Stimulated activated CD8-positive, alpha-beta memory T cell treated with anti-CD3 and anti-CD28 coated beads, Interleukin-12 subunit alpha, Interleukin-12 subunit beta, amount 100 ng/mL, for 4 hours (primary cell): ENCODE measurements at places on chromosomes 16 and 17.

DNA sequence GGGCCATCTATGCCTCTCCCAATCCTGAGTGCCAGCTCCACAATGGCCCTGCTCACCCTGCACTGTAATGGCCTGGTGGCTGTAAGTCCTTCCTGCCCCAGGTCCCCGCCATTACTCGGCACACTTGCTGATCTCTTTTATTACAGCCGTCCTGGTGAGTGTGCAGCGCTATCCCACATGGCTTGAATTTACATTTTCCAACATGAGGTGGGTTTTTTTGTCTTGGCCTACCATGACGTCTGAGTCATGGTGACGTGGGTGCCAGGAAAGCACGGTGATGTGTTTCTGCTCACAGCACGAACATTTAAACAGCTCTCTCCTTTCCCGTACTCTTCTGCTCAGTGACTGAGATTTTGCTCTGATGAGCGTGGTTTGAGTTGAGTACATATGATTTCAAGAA, 55.2 kb upstream of the FOXF1 start:
- DNase-seq = no peak

GRCh38 chr16:1126044-1126443, 26.9 kb upstream of the CACNA1H start:
- DNase-seq = no peak

- DNase-seq = no peak
Measured at GRCh38 chr17:70520447-70520846, 351.1 kb downstream of the KCNJ2 start.

GRCh38 chr16:74766729-74767128, 7.9 kb downstream of the FA2H start:
- no peak for DNase-seq

DNA sequence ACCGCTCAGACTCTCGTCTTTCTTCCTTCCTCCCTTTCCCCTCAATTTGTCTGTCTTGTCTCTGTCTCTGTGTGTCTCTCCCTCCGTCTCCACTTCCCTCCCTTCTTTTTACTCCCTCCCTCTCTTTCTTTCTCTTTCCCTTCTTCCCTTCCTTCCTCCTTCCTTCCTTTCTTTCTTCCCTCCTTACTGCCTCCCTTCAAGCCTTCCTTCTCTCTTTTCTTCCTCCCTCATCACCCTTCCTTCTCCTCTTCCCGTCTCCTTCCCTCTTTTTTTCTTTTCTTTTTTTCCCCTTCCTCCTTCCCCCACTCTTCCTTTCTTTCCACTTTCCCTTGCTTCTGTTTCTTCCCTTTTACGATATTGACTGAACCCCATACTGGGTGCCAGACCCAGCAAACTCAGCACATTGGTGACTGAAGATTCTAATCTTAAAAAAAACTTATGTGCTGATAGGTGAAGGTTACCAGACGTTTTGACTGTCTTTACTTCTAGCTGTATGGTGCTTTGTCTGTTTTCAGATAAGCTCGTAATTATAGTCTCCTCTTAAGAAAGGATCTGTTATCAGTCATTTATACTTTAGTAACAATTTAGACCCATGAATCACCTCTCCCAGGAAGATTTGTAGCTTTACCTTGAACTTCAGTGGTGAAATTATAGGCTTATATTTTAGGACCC, 481 bp upstream of the BRD7 start:
- DNase-seq = no peak

DNA sequence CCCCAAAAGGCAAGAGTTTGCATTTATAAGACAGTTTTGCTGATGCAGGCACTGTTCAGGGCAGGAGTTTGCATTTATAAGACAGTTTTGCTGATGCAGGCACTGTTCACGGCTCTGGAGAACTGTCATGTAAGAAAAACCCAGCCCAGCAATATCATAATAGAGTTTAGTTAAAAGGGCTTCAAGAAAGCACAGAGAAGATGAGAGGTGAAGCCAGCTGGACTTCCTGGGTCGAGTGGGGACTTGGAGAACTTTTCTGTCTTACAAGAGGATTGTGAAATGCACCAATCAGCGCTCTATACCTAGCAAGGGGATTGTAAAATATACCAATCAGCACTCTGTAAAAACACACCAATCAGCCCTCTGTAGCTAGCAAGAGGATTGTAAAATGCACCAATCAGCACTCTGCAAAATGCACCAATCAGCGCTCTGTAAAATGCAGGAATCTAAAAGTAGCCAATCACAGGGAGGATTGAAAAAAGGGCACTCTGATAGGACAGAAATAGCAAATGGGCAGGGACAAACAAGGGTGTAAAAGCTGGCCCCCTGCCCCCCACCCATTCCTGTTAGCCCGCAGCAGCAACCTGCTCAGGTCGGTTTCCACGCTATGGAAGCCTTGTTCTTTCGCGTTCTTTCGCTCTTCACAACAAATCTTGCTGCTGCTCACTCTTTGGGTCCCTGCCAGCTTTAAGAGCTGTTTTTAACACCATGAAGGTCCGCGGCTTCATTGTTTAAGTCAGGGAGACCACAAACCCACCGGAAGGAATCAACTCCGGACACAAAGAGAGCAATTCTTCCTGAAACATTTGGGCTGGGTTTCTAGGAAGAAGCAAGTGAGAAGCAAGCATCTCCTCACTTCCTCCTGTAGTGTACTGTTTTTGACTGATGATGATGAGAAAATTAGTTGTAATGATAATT, 1.8 kb upstream of the CBX1 start:
- no peak for DNase-seq
